Left lung (tissue), 14 donors: ENCODE measurements at places on chromosomes 6 and 20.

DNA sequence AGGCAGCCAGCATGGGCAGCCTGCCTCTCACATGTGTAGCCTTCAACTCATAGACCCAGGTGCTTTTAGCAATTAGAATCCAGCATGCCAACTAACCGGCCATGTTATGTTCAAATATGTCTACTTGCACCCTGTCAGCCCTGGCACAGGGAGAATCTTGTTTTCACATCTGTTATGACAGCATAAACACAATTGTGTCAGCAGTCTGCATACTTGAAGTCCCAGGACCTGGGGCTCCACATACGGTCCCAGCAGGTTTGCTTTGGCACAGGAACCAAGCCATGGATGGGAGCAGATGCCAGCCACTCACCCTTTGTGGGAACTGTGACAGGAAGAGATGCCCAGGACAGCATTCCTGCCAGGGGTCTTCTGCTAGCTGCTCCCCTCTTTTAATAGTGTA lies 67.2 kb upstream of the SYNDIG1 start:
- no peaks in the 10 kb centered on the region for H3K36me3 ChIP-seq
- H3K4me1 ChIP-seq: no peaks in the 10 kb centered on the region
- H3K4me3 ChIP-seq: no peak overlapping the region
- H3K27ac ChIP-seq: no peak overlapping the region

DNA sequence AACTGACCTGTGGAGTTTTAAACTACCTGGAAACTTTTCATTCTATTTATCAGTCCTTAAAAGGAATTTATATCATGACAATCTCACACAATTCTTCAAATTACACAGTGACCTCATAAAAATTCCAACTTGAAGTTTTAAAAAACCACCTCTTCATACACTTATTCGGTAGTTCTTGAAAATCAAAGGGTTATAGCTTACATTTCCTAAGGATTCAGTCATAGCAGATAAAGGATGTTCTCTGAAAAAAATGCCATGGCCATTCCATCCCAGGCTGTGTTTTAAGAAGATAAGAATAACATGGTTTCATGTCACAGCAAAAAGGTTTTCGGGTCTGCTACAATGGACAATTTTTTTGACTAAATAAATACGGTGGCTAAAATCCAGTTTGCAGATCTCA lies 41.2 kb downstream of the GOPC start:
- H3K4me3 ChIP-seq: no peak overlapping the region
- peaks cover 35% of the 10 kb centered on the region for H3K36me3 ChIP-seq
- no peak overlapping the region for H3K27ac ChIP-seq
- no peaks in the 10 kb centered on the region for H3K27me3 ChIP-seq

DNA sequence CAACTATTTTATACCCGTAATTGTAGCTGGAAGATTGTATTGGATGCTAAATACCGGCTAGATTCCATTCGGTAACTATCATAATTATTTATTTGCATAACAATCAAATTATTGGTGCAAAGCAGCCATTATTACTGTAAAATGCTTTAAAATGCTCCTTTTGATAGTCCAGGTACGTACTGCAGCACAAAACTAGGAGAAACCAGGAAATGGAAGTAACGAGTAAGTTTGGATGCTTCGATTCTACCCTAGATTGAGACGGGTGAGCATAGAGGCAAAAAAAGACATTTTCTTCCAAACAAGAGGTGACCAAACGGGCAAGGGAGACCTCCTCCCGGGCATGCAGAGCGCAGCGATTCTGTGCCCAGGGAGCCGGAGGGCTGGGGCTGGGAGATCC lies 469 bp upstream of the XRN2 start:
- peaks cover 12% of the 10 kb centered on the region for H3K36me3 ChIP-seq
- peak overlapping the region; percentile 90 for H3K4me3 ChIP-seq
- H3K27ac ChIP-seq: peak overlapping the region; percentile 97
- no peaks in the 10 kb centered on the region for H3K27me3 ChIP-seq
- H3K4me1 ChIP-seq: peaks cover 9% of the 10 kb centered on the region

- H3K27me3 ChIP-seq: no peaks in the 10 kb centered on the region
- no peaks in the 10 kb centered on the region for H3K36me3 ChIP-seq
- H3K27ac ChIP-seq: no peak overlapping the region
- H3K4me3 ChIP-seq: no peak overlapping the region
Observed at GRCh38 chr6:168928012-168928411, 325.6 kb downstream of the THBS2 start.

- H3K36me3 ChIP-seq: no peaks in the 10 kb centered on the region
- peaks cover 21% of the 10 kb centered on the region for H3K4me1 ChIP-seq
- DNase-seq: no peak
Observed at GRCh38 chr6:56649053-56649769, 6.5 kb upstream of the DST start.

GRCh38 chr6:147879031-147879580 lies 370.6 kb downstream of the SAMD5 start:
- H3K27me3 ChIP-seq: no peaks in the 10 kb centered on the region
- no peaks in the 10 kb centered on the region for H3K36me3 ChIP-seq
- H3K4me1 ChIP-seq: no peaks in the 10 kb centered on the region
- no peak for DNase-seq

- H3K36me3 ChIP-seq: no peaks in the 10 kb centered on the region
- H3K4me1 ChIP-seq: peaks cover 22% of the 10 kb centered on the region
- no peak for DNase-seq
- H3K27ac ChIP-seq: peak overlapping the region; percentile 67
- H3K4me3 ChIP-seq: no peak overlapping the region
- peaks cover 20% of the 10 kb centered on the region for H3K27me3 ChIP-seq
Observed at GRCh38 chr6:32794510-32794909, 22.3 kb downstream of the HLA-DOB start.

GRCh38 chr20:11691766-11692165 lies 225.9 kb upstream of the BTBD3 start:
- H3K4me3 ChIP-seq: no peak overlapping the region
- peaks cover 11% of the 10 kb centered on the region for H3K27me3 ChIP-seq
- no peak for DNase-seq
- H3K4me1 ChIP-seq: no peaks in the 10 kb centered on the region
- H3K36me3 ChIP-seq: no peaks in the 10 kb centered on the region

GRCh38 chr6:89776583-89777233 lies 42.9 kb downstream of the MDN1 start:
- no peak overlapping the region for H3K27ac ChIP-seq
- H3K4me1 ChIP-seq: no peaks in the 10 kb centered on the region
- no peak overlapping the region for H3K4me3 ChIP-seq
- H3K27me3 ChIP-seq: no peaks in the 10 kb centered on the region
- H3K36me3 ChIP-seq: no peaks in the 10 kb centered on the region
